SJSA1 (cell line): ENCODE measurements at places on chromosomes 6 and 20. TPM values are rescaled to one million over a fixed set of nuclear protein-coding genes. Genes with fewer than 3 reads are reported as not detected.

GRCh38 chr20:37935435-37935834 is 32.5 kb downstream of the VSTM2L start:
- no peaks in the 10 kb centered on the region for H3K36me3 ChIP-seq
- H3K4me3 ChIP-seq: no peak overlapping the region
- no peak for DNase-seq
- H3K27ac ChIP-seq: no peak overlapping the region
- H3K27me3 ChIP-seq: no peaks in the 10 kb centered on the region

GRCh38 chr20:25148181-25148981 is 47.1 kb upstream of the ENTPD6 start:
- peaks cover 8% of the 10 kb centered on the region for H3K4me1 ChIP-seq
- H3K4me3 ChIP-seq: no peak overlapping the region
- H3K27ac ChIP-seq: no peak overlapping the region
- H3K27me3 ChIP-seq: no peaks in the 10 kb centered on the region

DNA sequence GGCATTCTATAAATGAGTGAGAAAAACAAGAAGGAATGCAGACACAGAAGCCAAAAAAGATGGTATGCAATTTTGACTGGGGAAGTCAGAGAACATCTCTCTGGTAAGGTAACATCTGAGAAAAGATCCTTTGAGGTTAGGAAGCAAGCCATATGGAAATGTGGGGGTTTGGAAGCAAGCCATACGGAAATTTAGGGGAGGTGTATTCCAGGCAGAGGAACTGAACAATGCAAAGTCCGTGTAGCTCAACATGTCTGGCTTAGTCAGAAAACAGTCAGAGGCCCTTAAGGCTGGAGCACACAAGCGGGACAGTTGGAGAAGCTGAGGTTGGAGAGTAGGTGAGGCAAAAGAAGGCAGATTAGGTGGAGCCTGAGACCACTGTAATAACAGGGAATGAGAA is 35.3 kb downstream of the RALGAPA2 start:
- no peak for DNase-seq
- no peak overlapping the region for H3K4me3 ChIP-seq
- no peaks in the 10 kb centered on the region for H3K4me1 ChIP-seq
- H3K27ac ChIP-seq: no peak overlapping the region
- H3K27me3 ChIP-seq: no peaks in the 10 kb centered on the region

DNA sequence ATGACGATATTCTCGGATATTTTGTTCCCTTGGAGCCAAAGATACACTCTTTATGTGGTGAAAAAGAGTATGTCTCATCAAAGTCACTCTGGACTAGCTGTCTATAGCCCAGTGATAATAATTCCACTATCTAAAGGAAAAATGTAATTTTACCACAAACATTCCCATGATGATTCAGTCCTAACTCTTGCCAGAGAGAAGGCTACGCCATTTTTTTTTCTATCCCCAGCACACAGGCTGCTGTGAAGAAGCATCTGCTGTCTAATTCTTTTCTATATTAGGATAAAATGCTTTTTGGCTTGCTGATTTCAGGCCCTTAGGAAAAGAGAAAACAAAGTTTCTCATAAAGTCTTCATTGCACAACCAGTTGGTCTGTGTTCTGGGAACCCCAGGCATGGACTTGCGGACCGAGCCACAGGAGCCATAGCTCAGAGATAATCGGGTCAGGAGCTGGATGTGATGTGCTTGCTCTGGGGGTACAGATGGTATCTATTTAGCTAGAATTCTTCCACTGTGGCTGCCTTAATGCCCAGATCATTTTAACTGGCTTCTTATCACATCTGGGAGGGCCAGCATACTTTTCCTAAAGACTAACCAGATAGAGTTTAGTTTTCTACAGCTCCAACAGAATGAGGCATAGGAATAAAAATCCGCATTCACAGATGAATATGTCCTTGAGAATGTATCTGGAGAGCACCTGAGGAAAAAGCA is 683.7 kb upstream of the ID4 start:
- no peaks in the 10 kb centered on the region for H3K4me1 ChIP-seq
- H3K4me3 ChIP-seq: no peak overlapping the region
- no peak for DNase-seq
- H3K27me3 ChIP-seq: no peaks in the 10 kb centered on the region

DNA sequence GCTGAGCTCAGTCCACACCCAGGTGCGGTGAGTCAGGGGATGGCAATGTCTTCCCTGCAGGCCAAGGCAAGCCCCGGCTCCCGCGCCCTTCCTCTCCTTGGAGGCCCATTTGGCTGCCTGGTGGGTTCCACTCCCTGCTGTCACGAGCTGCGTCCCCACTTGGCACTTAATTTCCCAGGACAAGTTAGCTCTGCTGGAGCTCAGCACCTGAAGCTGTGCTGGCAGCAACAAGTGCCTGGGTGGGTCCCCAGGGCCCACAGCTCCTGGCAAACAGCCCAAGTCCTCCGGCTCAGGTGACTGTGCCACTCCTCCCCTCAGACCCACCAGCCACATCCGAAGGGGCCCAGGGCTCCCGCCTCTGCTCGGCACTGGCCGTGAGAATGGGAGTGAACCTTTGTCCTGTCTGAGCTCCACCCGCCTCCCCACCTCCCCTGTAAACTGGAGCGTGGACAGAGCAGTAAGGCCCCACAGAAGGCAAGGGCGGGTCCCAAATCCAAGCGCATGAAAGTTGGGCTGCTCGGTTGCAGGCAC is 16.9 kb downstream of the LAMA5 start:
- DNase-seq: no peak
- no peaks in the 10 kb centered on the region for H3K27me3 ChIP-seq
- no peak overlapping the region for H3K27ac ChIP-seq
- H3K4me1 ChIP-seq: peaks cover 3% of the 10 kb centered on the region
- no peak overlapping the region for H3K4me3 ChIP-seq
- H3K36me3 ChIP-seq: no peaks in the 10 kb centered on the region

DNA sequence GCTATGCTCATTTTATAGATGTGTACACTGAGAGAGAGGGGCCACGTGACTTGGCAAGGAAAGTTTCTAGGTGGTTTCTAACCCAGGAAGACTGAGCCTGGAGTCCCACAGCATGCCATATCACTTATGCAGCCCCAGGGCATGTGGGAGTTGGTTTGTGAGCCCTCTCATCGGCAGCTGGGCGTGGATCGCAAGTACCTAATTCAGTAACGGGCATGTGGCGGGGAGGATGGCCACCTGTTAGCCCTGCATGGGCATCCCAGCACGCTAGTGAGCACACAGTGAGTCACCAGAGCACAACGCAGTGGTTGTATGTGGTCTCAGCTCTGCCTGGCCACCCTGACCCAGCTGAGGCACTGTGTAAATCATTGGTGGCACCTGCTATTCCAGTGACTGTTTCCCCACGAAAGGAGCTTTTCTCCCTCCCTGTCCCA is 88.3 kb downstream of the NINL start:
- no peaks in the 10 kb centered on the region for H3K4me1 ChIP-seq
- H3K36me3 ChIP-seq: peaks cover 6% of the 10 kb centered on the region; the same call in 1 of the 2 replicates
- H3K27ac ChIP-seq: no peak overlapping the region

GRCh38 chr20:40283689-40284088 is 405.3 kb downstream of the MAFB start:
- H3K36me3 ChIP-seq: no peaks in the 10 kb centered on the region
- H3K27ac ChIP-seq: no peak overlapping the region
- H3K4me3 ChIP-seq: no peak overlapping the region
- H3K4me1 ChIP-seq: peaks cover 22% of the 10 kb centered on the region
- no peak for DNase-seq

DNA sequence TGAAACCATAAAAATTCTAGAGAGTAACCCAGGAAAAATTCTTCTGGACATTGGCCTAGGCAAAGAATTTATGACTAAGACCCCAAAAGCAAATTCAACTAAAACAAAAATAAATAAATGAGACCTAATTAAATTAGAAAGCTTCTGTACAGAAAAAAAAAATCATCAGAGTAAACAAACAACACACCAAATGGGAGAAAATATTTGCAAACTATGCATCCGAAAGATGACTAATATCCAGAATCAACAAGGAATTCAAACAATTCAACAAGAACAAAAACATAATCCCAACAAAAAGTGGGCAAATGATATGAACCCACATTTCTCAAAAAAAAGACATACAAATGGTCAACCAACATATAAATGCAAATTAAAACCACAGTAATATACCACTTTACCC is 242.6 kb upstream of the CDYL start:
- no peaks in the 10 kb centered on the region for H3K27me3 ChIP-seq
- H3K4me3 ChIP-seq: no peak overlapping the region
- DNase-seq: no peak
- peak overlapping the region; percentile 61 for H3K27ac ChIP-seq
- H3K4me1 ChIP-seq: peaks cover 14% of the 10 kb centered on the region

- H3K27ac ChIP-seq: no peak overlapping the region
- H3K4me1 ChIP-seq: peaks cover 10% of the 10 kb centered on the region
- DNase-seq: no peak
- no peaks in the 10 kb centered on the region for H3K36me3 ChIP-seq
- no peaks in the 10 kb centered on the region for H3K27me3 ChIP-seq
Observed at GRCh38 chr6:44641344-44642031, 254.0 kb downstream of the CDC5L start.

DNA sequence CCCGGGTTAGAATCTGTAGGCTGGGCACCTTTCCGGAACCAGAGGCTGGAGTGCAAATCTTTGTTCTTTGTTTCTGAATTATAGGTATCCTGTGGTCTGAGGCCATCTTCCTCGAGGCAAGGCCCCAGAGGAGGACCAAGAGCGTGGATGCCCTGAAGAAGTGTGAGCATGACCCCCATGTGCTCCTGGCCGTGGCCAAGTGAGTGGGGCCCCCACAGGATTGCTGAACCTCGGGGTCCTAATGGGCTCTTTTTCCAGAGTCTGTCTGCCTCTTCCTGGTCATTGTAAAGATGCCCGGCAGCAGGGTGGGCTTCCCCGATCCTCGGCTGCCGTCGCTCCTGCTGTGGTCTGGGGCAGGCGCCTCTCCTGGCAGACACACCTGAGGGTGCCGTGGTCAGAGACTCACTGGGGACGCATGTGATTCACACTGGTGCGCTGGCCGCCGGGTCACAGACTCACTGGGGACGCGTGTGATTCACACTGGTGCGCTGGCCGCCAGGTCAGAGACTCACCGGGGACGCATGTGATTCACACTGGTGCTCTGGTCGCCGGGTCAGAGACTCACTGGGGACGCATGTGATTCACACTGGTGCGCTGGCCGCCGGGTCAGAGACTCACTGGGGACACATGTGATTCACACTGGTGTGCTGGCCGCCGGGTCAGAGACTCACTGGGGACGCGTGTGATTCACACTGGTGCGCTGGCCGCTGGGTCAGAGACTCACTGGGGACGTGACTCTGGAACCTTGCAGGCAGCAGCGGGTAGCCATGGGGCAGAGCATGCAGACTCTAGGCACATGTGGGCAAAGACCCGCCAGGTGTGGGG is 6.5 kb upstream of the C20orf204 start:
- peaks cover 86% of the 10 kb centered on the region for H3K36me3 ChIP-seq
- no peaks in the 10 kb centered on the region for H3K4me1 ChIP-seq
- H3K4me3 ChIP-seq: no peak overlapping the region
- no peak for DNase-seq
- H3K27me3 ChIP-seq: no peaks in the 10 kb centered on the region

- H3K27me3 ChIP-seq: no peaks in the 10 kb centered on the region
- H3K4me1 ChIP-seq: peaks cover 21% of the 10 kb centered on the region
- DNase-seq: no peak
- no peaks in the 10 kb centered on the region for H3K36me3 ChIP-seq
Observed at GRCh38 chr20:51461306-51461705, 81.2 kb downstream of the NFATC2 start.

The THEMIS gene
- total RNA-seq: not detected in 2 replicates

The FIG4 gene
- 6.9 and 9.6 TPM in 2 replicates for total RNA-seq

The PRICKLE4 gene
- total RNA-seq: not detected in 2 replicates
